ENCODE measurements at places on chromosomes 12 and 14.

DNA sequence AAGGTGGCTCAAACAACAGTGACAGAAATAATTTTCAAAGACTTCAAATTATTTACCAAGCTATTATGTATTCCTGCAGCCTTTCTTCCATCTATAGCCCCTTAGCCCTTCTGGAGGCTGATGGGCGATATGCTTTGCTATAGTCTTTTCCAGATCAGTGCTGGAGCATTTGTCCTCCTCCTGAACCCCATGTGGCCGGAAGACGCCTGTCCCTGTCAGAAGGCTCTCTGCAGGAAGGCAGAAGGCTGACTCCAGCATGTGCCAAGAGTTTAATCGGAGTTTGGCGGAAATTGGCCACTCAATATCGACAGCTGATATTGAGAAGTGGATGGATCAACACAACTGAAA is 49.3 kb upstream of the MAX start:
- DNase-seq = no peak

DNA sequence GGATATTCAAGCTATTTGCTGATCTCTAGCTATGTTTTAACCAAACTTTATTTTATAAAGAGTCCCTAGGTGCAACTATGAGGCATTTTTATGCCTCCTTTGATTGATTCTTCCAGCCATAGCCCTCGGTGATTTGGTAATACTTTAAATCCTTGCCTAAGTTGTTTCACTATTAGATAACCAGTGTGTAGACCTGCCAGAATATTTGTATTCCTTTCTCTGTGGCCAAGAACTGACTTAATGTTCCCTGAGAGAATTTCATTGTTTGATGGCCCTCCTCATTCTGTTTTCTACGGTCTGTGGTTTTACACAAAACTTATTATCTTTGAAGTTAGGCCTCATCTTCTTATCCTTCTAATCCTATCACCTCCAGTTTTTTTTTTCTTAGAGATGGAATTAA is 109.7 kb upstream of the MDGA2 start:
- DNase-seq = no peak

GRCh38 chr12:107092669-107093416 is 506 bp downstream of the CRY1 start:
- peak; percentile 41 for DNase-seq

- DNase-seq = no peak
Measured at GRCh38 chr12:79706676-79707075, 15.9 kb upstream of the PAWR start.

- peak; percentile 34 for DNase-seq
Measured at GRCh38 chr12:64390275-64390851, at the start of gene C12orf56. Gene C12orf56, minus strand, starts transcription at chr12:64390758. Its CDS starts 193 bp downstream, at chr12:64390565.

- no peak for DNase-seq
Measured at GRCh38 chr14:92750994-92751400, 2.6 kb upstream of the LGMN start.

DNA sequence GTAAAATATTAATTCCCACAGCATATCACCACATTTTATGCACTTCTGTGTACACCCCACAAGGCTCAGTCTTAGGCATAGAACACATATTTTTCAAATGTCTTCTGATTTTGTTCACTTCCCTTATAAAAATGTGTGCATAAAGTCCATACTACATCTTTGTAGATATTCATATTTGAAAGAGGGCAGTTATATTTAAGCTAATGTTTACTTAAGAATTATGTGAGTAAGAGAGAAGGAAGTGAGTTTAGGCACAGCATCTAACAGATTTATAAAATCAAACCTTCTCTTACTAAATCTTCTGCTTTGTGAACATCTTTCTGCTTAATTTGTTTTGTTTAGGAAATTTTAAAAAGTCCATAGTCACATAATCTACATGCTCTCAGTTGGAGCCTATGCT is 648.1 kb downstream of the FSCB start:
- DNase-seq = no peak

DNA sequence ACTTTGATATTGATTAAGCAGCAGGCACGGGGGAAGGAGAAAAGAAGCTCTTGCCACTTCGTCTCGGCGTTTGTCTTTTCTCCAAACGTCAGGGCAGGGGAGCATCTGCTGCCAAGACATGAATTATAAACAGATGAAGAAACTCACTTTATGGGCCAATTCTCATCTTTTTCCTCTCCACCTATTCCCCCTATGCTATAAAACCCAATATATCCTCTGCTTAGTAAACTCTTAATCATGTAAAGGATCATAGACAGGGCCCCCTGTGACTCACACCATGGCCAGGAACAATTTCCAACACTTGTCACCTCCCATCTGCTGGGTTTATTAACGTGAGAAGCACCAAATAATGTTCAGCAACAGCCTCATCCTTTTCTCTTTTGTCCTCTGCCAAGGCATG is 1092.1 kb upstream of the TMEM132C start:
- no peak for DNase-seq

DNA sequence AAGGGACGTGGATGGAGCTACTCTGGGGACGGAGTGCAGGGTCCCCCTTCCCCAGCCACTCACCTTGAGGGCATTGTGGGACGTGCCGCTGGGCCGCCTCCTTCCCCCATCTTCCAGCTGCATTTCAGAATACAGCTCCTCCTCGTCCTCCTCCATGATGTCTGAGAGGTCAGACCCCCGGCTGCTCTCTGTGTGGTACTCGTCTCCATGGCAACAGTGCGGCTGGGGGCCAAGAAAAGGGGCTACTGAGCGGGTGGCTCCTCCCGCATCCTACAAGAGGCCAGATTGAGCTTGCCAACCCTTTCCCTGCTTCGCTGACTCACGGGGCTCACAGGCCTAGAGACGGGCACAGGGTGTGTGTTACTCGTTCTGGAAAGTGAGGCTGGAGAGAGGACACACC is 90.4 kb downstream of the PIWIL1 start:
- DNase-seq = no peak

- DNase-seq = no peak
Measured at GRCh38 chr14:68968051-68968450, 11.1 kb downstream of the ACTN1 start.

DNA sequence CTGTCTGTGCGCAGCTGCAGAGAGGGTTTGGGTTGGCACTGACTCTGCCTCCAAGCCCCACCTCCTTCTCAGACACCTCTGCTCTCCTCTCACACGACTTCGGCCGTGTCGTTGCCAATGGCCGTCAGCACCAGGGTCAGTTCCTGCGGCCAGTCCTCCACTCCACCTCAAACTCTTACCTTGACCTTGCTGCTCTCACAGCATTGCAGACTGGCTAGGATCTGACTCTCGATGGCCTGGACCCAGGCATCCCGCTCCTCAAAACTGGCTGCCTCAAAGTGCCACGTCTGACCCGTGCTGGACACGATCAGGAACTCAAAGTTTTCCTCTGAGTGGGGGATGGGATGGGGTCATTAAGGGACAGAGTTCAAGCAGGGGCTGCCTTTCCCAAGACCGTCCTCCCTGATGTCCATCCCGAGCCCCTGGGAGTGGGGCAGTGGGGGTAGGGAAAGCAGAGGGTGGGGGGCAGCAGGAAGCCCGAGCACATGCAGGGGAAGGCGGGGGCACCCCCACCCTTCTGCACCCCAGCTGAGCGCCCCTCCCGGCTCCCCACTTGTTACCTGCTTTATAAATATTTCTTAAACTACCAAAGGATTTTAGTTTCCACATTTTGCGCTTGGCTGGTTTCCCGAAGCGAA is 10.7 kb downstream of the AGAP2 start:
- no peak for DNase-seq

- no peak for DNase-seq
Measured at GRCh38 chr14:65927931-65928356, 515.4 kb downstream of the FUT8 start.

DNA sequence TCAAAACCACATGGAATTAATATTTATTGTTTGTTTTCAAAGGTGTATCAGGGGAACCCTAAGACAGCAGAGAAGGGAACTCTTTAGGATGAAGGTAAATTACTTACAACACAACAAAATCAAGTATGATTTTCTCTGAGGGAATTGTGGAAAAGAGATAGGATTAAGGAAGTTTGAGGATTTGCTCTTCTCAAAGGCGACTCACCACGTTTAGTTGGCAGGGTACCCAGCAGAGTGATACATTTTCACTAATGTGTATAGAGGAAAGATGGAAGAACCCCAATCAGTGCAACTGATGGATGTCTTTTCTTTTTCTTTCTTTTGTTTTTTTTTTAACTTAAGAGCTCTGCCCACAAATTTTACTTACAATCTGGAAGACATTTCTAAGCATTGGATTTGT is 499.2 kb downstream of the CCER1 start:
- no peak for DNase-seq

GRCh38 chr14:96965885-96966595 is 168.9 kb downstream of the VRK1 start:
- no peak for DNase-seq

DNA sequence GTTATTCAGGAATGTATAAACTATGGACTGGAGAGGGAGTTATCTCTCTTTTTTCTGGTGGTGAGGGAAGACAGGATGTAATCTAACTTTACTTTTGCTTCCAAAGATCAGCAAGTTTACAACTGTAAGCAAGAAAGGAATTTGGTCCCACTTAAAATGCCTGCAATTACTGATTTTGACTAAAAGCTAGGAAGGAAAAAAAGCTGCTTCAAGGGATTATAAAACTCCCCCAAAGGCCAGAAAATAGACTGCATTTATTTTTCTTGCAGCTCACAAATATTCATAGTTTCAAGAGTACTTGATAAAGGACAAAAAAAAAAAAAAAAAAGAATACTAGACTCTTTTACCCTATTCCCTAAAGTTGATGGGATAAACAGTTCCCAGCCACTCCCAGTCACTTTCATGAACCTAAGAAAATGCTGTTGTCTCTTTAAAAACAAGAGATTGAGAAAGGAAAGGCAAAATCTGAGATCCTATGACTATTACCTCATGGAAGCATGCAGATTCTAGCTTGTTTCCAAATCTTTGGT is 128.7 kb upstream of the BMP4 start:
- DNase-seq = no peak

- no peak for DNase-seq
Measured at GRCh38 chr14:77251870-77252269, 19.1 kb downstream of the NGB start.

GRCh38 chr14:57814726-57815125 is 51.2 kb downstream of the SLC35F4 start:
- no peak for DNase-seq

- DNase-seq = no peak
Measured at GRCh38 chr12:40248034-40248433, 23.2 kb downstream of the LRRK2 start.

GRCh38 chr12:122527478-122527944 is 462 bp downstream of the KNTC1 start:
- DNase-seq = peak; percentile 39

DNA sequence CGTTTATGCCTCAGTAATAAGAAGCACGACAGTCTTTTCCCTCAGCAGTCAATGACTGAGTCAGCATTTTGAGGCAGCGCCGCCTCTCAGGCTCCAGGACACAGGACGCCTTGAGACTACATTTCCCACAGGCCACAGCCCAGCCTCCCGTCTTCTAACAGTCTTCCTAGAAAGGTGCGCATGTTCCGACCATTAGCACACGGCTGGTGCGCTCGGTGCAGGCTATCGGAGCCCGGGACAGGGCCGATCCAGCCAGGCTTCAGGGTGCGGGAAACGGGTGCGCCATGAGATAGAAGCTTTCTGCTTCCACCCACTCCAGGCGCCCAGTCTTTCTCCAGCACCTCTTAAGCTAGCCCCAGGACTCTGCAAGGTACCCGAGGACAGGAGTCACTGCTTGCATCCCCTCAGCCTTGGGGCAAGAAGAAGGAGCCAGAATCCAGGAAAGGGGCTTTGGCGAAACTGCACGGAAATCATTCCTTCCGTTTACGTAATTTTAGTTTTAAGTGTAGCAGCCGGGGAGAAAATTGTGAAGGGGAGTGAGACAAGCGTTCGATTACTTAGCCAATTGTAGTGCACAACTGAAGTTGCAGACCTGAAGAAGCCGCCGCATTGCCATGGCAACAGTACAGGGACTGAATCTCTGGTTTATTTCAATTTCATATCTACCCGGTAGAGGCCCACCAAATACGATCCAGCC is 54.0 kb downstream of the ZNF641 start:
- DNase-seq = peak; percentile 44

DNA sequence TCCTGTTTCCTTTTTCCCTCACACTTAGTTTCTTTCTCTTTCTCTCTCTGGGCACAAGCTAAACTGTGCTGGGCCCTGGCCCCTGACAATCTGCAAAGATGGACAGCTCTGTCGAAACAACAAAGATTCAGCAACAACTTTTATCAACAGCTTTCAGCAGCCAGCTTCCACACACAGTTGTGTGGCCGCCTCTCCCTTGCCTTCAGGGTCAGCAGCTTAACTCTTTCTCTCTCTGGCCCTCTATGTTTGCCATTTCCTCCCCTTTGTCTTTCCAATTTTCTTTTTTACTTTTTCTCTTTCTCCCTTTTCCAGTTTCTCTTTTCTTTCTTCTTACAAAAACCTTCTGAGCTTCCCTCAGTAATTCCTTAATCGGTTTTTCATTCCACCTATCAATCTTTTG is 43.3 kb downstream of the IQSEC3 start:
- DNase-seq = no peak

DNA sequence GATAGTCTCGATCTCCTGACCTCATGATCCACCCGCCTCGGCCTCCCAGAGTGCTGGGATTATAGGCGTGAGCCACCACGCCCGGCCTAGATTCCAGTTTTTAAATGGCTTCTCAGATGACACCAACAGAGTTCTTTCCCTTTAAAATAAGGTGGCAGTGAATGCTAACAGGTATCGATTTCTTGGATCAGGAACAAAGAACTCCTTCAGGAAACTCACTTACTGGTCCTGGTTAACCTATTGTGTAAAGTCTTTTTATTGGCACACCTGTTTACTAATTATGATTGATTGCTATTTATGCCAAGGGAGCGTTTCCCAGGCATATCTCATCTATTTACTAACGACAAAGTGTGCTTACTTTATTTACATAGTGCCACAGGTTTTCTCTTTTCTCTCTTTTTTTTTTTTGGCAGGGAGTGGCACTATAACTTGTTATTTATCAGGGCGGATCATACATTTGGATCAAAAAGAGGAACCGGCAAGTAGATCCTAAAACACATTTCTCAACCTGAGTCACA is 89.7 kb downstream of the GLT1D1 start:
- DNase-seq = no peak

GRCh38 chr14:72781561-72782508 is 112.1 kb downstream of the DPF3 start:
- peak; percentile 41 for DNase-seq

DNA sequence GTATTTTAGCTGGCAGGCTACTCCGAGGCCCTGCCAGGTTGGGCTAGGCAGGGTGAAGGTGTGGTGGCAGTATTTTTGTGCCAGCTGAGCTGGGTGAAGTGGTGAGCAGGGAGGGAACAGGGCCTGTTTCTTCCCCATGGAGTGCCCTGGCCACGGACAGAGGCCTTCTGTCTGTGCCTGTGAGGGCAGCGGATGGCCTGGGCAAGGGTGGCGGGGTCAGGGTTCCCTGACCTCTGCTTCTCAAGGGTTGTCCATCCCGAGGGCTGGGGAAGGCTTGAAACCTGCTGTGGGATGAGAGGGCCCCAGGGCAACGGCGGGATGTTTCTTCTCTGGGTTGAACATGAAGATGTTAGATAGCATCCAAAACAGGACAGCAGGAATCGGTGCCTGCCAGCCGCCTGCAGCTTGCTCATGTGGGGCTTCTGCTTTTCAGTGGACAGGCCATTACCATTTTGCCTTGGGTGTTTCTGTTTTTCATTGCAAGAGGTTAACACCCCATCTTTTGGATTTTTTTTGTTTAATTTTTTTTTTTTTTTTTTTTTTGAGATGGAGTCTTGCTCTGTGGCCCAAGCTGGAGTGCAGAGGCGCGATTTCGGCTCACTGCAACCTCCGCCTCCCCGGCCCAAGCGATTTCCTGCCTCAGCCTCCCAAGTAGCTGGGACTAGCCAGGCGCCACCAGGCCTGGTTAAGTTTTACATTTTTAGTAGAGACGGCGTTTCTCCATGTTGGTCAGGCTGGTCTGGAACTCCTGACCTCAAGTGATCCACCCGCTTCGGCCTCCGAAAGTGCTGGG is 3.3 kb downstream of the MTA1 start:
- DNase-seq = no peak

Measured in RWPE1 (cell line).